Caki2 (cell line): ENCODE measurements at places on chromosomes 5 and 9. TPM values are rescaled to one million over a fixed set of nuclear protein-coding genes. Genes with fewer than 3 reads are reported as not detected.

RNF180 gene
- total RNA-seq, result not detected in 2 replicates

SOHLH1 gene
- not detected in 2 replicates for total RNA-seq

FYB1 gene
- total RNA-seq, result not detected in 2 replicates

TSLP gene
- not detected in 2 replicates for total RNA-seq

NUTM2F gene
- total RNA-seq, result not detected in 2 replicates

GRCh38 chr9:112570671-112571167 lies 84.1 kb downstream of the KIAA1958 start:
- DNase-seq, result no peak

GRCh38 chr5:51273021-51273420 lies 110.2 kb upstream of the ISL1 start:
- no peak for DNase-seq

- no peak for DNase-seq
These were observed 488.5 kb downstream of the CTNND2 start for GRCh38 chr5:11415751-11416150.
